ENCODE measurements at places on chromosomes 3 and 15. TPM values are rescaled to one million over a fixed set of nuclear protein-coding genes. Genes with fewer than 3 reads are reported as not detected.

CSPG5 gene
- total RNA-seq = 81.9 TPM

ALDH1A2 gene
- total RNA-seq = 53.7 TPM

CPN2 gene
- total RNA-seq = not detected

IL17RE gene
- total RNA-seq = 0.71 TPM

USP13 gene
- 17.2 TPM for total RNA-seq

SLC41A3 gene
- total RNA-seq = 69.8 TPM

C3orf80 gene
- 0.66 TPM for total RNA-seq
